ENCODE measurements at places on chromosomes 1 and 21.

GRCh38 chr1:232557502-232558191, 72.3 kb downstream of the SIPA1L2 start:
- DNase-seq = no peak

DNA sequence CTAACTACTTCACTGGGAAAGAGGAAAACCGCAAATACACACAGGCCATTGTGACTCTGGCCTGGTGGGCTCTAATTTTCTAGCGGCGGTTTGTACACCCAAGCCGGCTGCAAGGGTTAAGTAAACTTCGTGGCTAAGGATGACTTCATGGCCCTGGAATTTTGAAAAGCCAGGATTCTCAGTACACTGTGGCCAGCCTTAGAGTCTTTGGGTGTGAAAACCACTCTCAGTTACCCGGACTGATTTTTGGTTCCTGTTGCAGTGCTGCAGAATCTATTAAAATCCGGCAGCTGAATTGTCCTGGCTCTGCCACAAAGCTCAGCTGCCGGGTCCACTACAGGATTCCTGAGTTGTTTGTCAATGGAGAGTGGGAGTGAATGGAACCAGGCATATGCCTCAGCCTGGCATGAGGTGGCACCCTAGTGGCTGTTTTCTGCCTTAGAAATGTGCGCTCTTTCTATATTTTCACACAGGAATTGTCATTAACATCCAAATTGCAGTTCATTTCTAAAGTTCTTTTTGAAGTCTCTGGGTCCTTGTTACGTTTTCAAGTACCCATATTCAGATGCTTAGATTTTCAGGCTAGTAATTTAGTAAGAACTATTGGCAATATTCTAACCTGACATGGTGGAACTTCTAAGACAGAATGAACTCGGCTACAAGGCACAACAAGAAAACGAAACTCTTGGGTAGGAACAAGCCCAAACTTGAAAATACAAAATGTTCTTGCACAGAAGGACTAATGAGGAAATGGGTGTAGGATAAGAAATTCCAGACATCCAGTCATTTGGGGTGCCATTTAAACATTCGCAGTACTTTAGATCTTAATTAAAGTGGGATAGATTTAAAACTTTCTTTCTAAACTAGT, 255.9 kb downstream of the NFIA start:
- peak; percentile 21 for DNase-seq

- DNase-seq = no peak
These were observed 179.3 kb upstream of the HMGB4 start for GRCh38 chr1:33684396-33685179.

GRCh38 chr1:200128944-200129879, 101.7 kb downstream of the NR5A2 start:
- DNase-seq = no peak

DNA sequence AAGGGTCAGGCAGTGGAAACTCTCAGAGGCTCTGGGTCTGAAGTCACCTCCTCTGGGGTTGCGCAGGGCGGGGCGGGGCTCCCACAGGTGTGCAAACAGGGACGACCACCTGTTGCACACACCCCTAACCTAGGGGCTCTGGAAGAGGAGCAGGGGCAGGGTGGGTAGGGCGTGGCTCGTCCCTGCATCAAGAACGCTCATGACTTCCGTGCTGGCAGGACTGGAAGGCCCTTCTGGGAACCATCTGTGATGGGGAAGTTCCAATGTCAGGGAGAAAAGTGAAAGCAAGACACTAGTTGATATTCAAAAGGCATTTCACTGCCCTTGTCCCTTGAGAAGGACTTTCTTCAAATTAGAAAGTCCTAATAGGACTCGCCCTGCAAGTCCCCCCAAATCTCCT, 22.1 kb upstream of the CLSTN1 start:
- peak; percentile 21 for DNase-seq

- no peak for DNase-seq
These were observed 309.9 kb downstream of the ADGRL2 start for GRCh38 chr1:82110366-82111254.

- DNase-seq = no peak
These were observed 7.0 kb downstream of the SELE start for GRCh38 chr1:169726851-169727250.

DNA sequence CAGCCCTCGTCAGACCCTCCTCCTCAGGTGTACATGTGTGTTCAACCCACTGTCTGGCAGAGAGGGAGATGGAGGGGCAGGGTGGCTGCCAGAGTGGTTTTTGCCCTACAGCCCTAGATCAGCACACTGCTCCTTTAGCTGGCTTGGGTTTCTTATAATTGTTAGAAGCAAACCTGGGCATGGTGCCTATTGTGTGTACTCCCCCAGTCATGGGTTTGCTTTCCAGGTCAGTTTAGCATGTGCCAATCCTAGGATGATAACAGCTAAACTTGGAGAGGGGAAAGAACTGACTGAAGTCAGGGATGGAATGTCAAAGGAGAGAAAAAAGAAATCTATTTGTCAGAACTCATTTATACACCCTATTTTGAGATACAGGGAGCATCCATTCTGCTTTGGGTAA, 63.3 kb downstream of the UCK2 start:
- DNase-seq = no peak

GRCh38 chr1:40753142-40753882, 30.3 kb upstream of the KCNQ4 start:
- DNase-seq = no peak

DNA sequence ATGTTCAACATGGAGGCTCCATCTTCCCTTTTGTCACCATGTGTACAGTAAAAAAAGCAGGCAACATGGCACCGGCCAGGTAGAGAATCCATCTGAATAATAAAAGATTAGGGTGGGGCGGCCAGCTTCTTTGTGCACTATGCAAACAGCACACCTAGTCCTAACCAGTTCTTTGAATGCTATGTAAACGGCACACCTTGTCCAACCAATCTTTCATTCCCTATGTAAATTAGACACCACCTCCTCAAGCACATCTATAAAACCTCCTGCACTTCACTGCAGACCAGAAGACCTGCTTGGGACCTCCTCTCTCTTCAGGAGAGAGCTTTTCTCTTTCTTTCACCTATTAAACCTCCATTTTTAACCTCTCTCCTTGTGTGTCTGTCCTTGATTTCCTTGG, 28.2 kb downstream of the TFB2M start:
- no peak for DNase-seq

DNA sequence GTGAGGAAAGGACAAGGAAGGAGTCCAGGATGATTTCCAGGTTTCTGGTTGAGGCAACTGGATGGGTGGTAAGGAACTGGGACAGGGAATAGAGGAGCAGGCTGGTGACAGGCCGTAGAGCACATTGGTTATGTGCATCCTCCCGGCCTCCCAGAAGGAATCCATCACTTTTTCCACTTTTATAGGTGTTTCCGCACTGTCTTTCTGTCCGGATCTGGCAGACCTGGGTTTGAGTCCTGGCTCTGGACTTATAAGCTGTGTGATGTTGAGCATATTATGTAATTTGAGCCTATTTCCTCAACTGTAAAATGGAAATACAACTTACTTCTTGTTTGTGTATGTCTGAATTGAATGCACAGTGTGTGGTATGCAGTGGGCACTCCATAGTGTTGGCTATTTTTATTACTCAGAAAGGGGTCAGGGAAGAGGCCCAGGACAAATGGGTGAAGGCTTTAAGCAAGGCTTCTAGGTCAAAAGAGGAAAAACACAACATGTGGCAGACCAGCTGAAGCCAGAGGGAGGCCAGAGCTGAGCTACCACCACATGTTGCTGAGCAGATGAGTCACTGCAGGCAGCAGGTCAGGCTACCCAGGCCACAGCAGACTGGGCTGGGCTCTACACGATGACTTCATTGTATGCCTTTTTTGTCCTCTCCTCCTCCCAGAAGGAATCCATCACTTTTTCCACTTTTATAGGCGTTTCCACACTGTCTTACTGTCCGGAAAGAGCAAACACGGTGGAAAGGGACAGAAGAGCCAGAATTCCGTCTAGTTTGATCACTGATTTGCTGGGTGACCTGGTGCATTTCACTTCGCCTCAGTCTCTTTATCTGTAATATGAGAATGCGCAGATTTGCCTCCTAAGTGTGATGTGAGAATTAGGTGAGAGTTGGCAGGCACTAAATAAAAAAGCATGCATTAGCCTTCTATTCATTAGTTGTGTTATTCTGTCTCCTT, 791 bp upstream of the MAST2 start:
- peak; percentile 94 for DNase-seq

- peak; percentile 57 for DNase-seq
These were observed 1.6 kb upstream of the C1orf159 start for GRCh38 chr1:1117469-1117831.

GRCh38 chr1:39387452-39387851, 104.0 kb upstream of the BMP8A start:
- no peak for DNase-seq

DNA sequence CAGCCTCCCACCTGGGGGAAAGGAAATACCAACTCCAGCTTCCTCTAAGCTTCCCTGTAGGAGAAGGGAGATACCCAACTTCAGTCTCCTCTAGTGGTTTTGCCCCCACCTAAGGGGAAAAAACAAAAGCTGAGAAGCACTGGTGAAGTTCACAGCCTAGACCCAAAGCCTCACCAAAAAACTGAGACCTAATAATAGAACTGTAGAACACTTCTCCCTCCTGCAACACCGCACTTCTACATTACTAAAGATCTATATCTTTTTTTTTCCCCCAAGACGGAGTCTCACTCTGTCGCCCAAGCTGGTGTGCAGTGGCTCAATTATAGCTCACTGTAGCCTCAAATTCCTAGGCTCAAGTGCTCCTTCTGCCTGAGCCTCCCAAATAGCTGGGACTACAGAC, 43.2 kb downstream of the SLC2A1 start:
- DNase-seq = no peak

DNA sequence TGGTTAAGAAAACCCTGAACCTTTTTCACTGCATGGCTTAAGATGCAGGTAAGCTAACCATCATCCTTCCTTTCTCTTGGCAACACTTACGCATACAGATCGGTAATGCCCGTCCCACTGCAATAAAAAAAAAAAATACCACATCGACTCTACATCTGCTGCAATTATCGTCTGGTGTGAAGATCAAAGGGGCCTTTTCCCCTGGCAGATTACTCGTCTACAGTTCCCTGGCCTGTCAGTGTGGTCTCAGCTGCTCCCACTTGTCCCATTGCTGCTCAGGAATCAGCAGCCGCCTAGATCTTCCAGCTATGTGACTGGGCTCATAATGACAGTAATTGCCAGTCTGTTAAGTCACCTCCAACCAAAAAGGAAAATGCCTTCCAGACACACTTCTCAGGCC, 133.1 kb downstream of the SETD4 start:
- DNase-seq = no peak

DNA sequence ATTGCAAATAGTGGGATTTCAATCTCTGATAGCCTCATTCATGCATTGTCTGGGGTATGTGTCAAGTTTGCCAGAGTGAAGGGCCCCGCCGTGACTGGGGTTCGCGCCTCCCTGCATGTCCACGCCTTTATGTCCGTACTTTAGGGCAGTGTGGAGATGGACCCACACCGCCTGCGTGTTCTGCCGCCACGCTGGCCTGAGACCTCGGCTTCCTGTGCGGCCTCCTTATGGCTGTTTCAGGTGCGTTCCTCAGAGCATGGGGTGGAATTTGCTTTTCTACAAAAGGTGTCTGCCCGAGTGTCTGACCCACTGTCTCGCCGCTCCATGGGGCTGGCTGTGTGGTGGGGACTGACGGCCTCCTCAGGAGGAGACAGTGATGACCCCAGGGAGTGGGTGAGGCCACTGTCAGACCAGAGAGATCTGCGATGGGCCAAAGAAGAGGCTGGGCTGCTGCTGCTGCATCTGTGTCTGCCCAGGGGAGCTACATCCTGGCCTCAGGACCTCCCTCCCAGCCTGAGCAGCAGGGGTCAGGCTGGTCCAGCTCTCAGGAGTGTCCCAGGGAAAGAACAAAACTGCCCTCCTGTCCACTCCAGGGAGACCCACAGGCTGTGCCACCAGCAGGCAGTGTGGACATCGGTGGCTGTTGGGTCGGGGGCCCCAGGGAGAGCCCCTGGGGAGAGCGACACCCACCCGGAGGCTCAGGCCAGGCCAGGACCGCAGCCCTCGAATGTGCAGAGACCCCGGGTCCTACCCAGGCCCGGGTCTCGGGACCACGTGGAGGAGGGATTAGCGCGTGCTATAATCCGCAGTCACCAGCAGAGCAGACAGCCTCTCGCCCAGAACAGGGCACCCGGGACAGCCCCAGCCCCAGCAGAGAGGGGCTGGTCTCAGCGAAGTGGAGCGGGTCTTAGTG, 9.8 kb upstream of the SLC19A1 start:
- no peak for DNase-seq

- DNase-seq = no peak
These were observed 4.6 kb upstream of the SRSF4 start for GRCh38 chr1:29186252-29186651.

DNA sequence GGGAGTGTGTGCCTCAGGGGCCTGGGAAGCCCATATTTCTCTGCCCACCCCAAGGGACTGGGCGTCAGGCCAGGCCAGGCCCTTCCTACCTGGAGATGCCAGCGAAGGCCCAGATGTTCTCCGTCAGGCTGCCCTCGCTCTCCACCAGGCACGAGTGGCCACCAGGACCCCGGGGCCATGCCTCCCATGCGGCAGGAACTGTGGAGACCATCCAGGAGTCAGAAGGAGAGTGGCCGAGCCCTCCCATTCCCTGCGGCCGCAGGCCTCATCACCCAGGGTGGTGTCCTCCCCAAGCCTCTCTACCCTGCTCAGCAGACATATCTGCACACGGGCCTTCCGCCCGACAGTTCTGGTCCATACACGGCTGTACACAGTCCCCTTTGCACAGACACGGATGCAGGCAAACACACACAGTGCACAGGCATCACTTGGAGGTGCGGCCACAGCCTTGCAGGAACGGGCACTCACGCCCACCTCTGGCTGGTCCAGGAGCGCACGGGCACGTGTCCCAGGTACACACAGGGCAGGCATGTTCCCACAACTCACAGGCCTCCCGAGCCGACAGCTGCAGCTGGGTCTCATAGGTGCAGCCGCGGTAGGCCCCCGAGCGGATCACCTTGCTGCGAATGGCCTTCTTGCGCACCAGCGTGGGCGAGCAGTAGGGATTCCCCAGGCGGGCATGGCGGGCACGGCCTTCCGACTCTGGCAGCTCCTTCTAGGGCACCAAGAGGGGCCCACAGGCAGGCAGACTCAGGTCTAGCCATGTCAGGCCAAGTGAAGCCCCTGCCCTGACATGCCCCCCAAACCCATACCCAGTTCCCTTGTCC, 5.9 kb upstream of the KIF17 start:
- no peak for DNase-seq

GRCh38 chr1:179984942-179985341, 30.3 kb downstream of the CEP350 start:
- DNase-seq = no peak

DNA sequence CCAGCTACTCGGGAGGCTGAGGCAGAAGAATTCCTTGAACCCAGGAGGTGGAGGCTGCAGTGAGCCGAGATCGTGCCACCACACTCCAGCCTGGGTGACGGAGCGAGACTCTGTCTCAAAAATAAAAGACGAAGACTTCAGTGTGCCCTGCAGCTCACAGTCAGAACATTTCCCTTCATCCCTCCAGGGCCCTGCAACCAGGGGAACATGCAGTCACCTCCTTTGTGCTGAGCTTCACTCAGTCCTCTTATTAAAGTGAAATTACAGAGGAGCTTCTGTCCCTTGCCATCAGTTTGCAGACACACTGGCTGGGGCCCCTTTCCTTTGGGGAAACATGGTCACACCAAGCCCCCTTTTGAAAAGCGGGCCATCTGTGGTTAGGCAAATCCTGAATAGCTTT, 24.2 kb downstream of the FHAD1 start:
- no peak for DNase-seq
